ENCODE measurements at places on chromosomes 5 and 9. TPM values are rescaled to one million over a fixed set of nuclear protein-coding genes. Genes with fewer than 3 reads are reported as not detected.
A peak's percentile ranks its signal among the peaks of the same experiment; 100 is the strongest.

Gene PPP3R2
- total RNA-seq = not detected

Gene KCNV2
- not detected for total RNA-seq

Gene ABLIM3
- total RNA-seq = 0.21 TPM

Gene GNA14
- not detected for total RNA-seq

Gene C5orf63
- total RNA-seq = 7.4 TPM

Gene FOXD4L6
- total RNA-seq = not detected

Gene RGS7BP
- not detected for total RNA-seq

Gene RANBP17
- total RNA-seq = not detected

Gene TRPM3
- not detected for total RNA-seq

Gene CTNND2
- total RNA-seq = not detected

Gene SPATA31D4
- total RNA-seq = not detected

Gene SCGB3A2
- total RNA-seq = not detected

Gene LCN9
- total RNA-seq = not detected

Gene SPATA31E1
- total RNA-seq = not detected

Gene SLC22A4
- total RNA-seq = 0.32 TPM

Gene KDM3B
- 57.4 TPM for total RNA-seq

Gene LECT2
- total RNA-seq = not detected

GRCh38 chr5:66540078-66540477, 56.1 kb upstream of the MAST4 start:
- H3K36me3 ChIP-seq = no peaks in the 10 kb centered on the region
- no peak overlapping the region for H3K27ac ChIP-seq
- H3K4me3 ChIP-seq = no peak overlapping the region
- DNase-seq = no peak
- H3K27me3 ChIP-seq = peaks cover 10% of the 10 kb centered on the region

GRCh38 chr9:6764011-6764410, 6.2 kb downstream of the KDM4C start:
- no peak for DNase-seq
- H3K4me1 ChIP-seq = peaks cover 35% of the 10 kb centered on the region
- no peak overlapping the region for H3K4me3 ChIP-seq

- no peak overlapping the region for H3K4me3 ChIP-seq
- no peaks in the 10 kb centered on the region for H3K27me3 ChIP-seq
- peaks cover 31% of the 10 kb centered on the region for H3K36me3 ChIP-seq
- peaks cover 53% of the 10 kb centered on the region for H3K4me1 ChIP-seq
- H3K27ac ChIP-seq = peak overlapping the region; percentile 87
Observed at GRCh38 chr5:67181648-67182221, 14.9 kb downstream of the CD180 start.

GRCh38 chr9:4743131-4743875, 2.3 kb upstream of the AK3 start:
- DNase-seq = no peak
- H3K4me1 ChIP-seq = peaks cover 21% of the 10 kb centered on the region
- H3K27me3 ChIP-seq = no peaks in the 10 kb centered on the region

DNA sequence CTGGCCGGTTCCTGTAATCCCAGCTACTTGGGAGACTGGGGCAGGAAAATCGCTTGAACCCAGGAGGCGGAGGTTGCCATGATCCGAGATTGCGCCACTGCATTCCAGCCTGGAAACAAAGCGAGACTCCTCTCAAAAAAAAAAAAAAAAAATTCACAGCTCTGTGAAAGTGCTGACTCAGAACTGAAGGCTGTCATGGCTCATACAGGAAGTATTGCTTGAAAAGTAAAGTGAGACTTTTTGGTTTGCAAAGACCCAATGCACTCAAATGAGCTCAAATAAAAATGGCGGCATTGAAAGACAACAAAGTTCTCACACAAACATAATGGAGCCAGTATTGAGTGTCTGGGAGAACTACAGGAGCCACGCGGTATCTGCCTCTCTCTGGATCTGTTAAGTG, 202.1 kb downstream of the FBXL7 start:
- no peak for DNase-seq
- H3K4me1 ChIP-seq = no peaks in the 10 kb centered on the region
- H3K36me3 ChIP-seq = no peaks in the 10 kb centered on the region
- no peak overlapping the region for H3K27ac ChIP-seq
- H3K4me3 ChIP-seq = no peak overlapping the region

GRCh38 chr9:77977210-77977611, 54.4 kb downstream of the GNAQ start:
- peak; percentile 69 for DNase-seq
- no peaks in the 10 kb centered on the region for H3K27me3 ChIP-seq
- peak overlapping the region; percentile 47 for H3K27ac ChIP-seq
- H3K4me3 ChIP-seq = no peak overlapping the region
- peaks cover 52% of the 10 kb centered on the region for H3K4me1 ChIP-seq

DNA sequence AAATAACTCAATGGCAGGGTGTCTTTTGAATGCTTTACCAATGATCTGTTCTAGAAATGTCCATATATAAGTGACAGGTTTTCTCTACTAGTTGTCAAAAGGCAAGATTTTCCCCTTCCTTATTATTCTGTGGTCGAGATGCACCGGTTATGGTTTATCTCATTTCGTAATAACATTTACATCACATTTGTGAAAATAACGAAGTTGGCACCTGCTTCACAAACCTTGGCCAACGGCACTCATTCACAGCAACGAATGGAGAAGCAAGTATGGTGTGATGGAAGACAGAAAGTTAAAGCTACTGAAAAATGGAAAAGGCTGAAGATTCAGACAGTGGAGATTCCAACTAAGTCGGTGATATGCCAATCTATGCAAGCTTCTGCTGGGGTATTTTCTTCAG, 235.8 kb downstream of the KCTD16 start:
- H3K27ac ChIP-seq = no peak overlapping the region
- no peaks in the 10 kb centered on the region for H3K36me3 ChIP-seq
- DNase-seq = no peak
- H3K4me1 ChIP-seq = no peaks in the 10 kb centered on the region
- H3K27me3 ChIP-seq = no peaks in the 10 kb centered on the region

- no peaks in the 10 kb centered on the region for H3K36me3 ChIP-seq
- H3K27me3 ChIP-seq = no peaks in the 10 kb centered on the region
- H3K4me3 ChIP-seq = no peak overlapping the region
Observed at GRCh38 chr9:715743-716400, 125.6 kb upstream of the DMRT1 start.

GRCh38 chr9:37902131-37902530, 1.8 kb downstream of the SLC25A51 start:
- no peak overlapping the region for H3K27ac ChIP-seq
- peaks cover 16% of the 10 kb centered on the region for H3K36me3 ChIP-seq
- no peak overlapping the region for H3K4me3 ChIP-seq
- peaks cover 27% of the 10 kb centered on the region for H3K4me1 ChIP-seq

DNA sequence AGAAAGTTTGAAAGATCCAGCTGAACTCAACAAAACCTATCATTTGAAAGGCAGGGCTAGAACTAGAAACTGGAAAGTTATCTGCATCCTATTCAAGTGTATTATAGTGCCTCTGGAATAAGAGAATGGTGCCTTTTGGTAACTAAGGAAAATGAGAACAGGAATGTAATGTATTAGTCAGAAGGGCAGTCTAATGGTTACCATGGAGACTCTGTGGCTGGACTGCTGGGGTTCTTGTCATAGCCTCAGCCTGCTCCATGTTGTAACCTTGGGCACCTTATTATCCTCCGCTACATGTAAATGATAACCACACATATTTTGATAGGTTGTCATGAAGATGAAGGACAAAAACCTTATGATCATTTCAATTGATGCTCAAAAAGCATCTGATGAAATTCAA, 24.6 kb upstream of the IFNB1 start:
- no peak overlapping the region for H3K4me3 ChIP-seq
- H3K36me3 ChIP-seq = peaks cover 1% of the 10 kb centered on the region
- no peak overlapping the region for H3K27ac ChIP-seq

GRCh38 chr5:83711982-83712601, 8.6 kb downstream of the HAPLN1 start:
- no peaks in the 10 kb centered on the region for H3K4me1 ChIP-seq
- no peak for DNase-seq

DNA sequence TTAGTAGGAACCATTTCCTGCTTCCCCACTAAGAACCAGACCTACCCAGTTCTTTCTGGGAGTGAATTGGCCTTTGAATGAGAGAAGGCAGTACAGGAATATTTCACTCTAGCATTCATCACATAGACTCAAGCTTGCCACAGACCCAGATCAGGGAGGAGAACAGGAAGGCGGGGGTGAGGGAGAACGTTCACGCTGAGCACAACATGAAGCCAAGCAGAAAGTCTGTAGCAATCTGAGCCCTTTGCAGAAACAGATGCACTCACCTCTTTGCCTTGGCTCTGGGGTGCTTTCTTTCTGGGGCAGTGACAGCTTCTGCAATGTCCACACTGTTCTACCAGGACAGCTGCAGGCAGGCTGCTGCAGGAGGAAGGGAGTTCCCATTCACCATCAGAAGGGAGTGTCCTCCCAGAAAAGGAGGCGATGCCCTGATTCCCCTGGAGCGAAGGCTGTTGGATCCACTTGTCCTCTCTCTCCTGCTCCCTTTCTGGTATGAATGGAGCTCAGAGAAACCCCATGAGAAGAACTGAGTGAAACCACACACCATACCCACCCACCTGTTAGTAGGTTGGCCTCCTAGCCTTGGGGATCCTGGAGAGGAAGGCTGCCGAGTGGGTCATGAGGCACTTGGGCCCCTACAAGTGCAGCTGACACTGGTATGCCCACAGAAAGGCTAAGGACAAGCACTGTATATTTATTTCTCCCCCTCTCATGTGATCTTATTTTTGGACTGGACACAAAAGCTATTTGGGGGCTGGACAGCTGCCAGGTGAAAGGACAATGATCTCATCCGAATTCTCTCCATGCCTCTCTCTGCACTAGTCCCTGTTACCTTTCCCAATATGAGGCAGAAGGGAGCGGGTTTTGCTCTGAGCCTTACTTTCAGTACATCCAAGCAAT, 11.7 kb upstream of the FGF1 start:
- H3K27me3 ChIP-seq = peaks cover 10% of the 10 kb centered on the region
- no peak overlapping the region for H3K4me3 ChIP-seq
- no peaks in the 10 kb centered on the region for H3K4me1 ChIP-seq
- no peak for DNase-seq
- no peaks in the 10 kb centered on the region for H3K36me3 ChIP-seq

DNA sequence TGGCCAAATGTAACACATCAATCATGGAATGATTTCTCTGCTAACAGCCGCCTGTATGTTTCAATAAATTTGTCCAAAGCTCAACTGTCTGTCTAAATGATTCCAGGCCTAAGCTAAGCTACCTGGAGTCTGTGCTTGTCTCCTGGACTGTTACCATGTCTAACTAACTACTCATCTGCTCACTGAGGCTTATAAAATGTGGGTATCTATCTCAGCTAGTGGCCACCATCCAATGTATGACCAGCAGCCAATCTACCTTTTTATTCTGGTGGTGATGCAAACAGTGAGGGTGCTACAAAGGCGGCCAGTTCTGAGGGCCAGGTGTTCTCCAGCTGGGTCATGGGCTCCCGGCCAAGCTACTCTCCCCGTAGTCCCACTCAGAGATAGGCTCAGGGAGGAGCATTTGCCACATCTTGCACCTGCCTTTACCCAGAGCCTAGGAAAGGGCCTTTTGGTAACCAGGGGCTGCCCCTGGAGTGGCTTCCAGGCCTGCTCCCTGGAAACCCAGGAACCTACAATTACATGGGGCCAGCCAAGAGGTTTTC, 59.1 kb downstream of the PFDN1 start:
- no peaks in the 10 kb centered on the region for H3K27me3 ChIP-seq
- H3K27ac ChIP-seq = no peak overlapping the region
- no peak for DNase-seq
- H3K4me3 ChIP-seq = no peak overlapping the region
- H3K4me1 ChIP-seq = peaks cover 33% of the 10 kb centered on the region

DNA sequence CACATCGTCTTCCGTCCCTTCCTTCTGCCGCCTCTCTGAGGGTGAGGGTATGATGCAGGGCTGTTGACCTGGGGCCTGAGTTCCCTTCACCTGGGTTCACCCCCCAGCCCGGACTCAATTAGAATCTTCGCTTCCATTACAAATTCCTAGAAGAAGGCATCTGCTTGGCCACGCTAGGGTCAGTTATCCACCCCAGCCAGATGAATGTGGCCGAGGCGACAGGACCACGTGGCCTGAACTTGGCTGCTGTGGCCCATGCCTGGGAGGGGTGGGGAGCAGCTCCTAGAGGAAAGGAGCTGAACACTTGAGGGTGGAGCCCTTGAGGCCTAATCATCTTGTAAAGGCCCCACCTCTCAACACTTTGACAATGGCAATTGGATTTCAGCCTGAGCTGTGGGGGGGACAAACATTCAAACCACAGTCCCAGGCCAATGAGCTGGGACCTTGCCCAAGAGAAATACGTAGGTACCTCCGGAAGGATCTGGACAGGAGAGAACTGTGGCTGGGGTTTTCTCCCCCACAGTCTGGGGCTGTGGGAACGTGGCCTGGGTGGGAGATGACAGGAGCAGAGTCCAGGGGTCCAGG, 90.6 kb upstream of the ADAMTS2 start:
- no peaks in the 10 kb centered on the region for H3K27me3 ChIP-seq
- H3K4me1 ChIP-seq = no peaks in the 10 kb centered on the region
- DNase-seq = no peak
- no peak overlapping the region for H3K27ac ChIP-seq
- H3K36me3 ChIP-seq = no peaks in the 10 kb centered on the region

- DNase-seq = no peak
- no peak overlapping the region for H3K27ac ChIP-seq
- no peaks in the 10 kb centered on the region for H3K27me3 ChIP-seq
- no peaks in the 10 kb centered on the region for H3K36me3 ChIP-seq
Observed at GRCh38 chr5:121377461-121377860, 474.2 kb upstream of the FTMT start.

GRCh38 chr9:104805441-104805840, 41.5 kb downstream of the NIPSNAP3B start:
- H3K27me3 ChIP-seq = no peaks in the 10 kb centered on the region
- H3K4me3 ChIP-seq = no peak overlapping the region
- H3K36me3 ChIP-seq = no peaks in the 10 kb centered on the region
- no peak for DNase-seq
- H3K27ac ChIP-seq = no peak overlapping the region
- H3K4me1 ChIP-seq = no peaks in the 10 kb centered on the region

DNA sequence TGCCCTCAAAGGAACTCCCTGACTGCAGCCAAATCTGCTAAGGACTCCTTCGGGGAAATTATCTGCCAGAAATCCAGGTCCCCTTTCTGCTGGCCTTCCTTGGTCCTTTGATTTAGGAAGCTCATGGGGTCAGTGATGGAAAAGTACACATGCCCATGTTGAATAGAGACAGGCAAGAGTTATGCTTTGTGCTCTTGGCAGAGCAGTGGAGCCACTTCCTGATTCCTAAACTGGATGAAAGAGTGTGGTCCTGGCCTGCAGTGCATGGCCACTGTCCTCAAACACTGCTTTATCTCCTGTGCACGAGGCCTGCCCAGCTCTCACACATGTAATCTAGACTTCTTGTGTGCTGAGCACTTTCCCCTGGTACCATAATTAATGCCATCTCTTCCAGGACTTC, 2.0 kb upstream of the EBF1 start:
- H3K4me3 ChIP-seq = no peak overlapping the region
- DNase-seq = no peak

- H3K4me1 ChIP-seq = no peaks in the 10 kb centered on the region
- H3K36me3 ChIP-seq = no peaks in the 10 kb centered on the region
- H3K27me3 ChIP-seq = peaks cover 22% of the 10 kb centered on the region
- no peak overlapping the region for H3K4me3 ChIP-seq
- no peak for DNase-seq
Observed at GRCh38 chr5:1262381-1262780, 32.5 kb downstream of the TERT start.
